ENCODE measurements at places on chromosomes 1 and 21.

GRCh38 chr1:208269338-208269666 is 25.1 kb upstream of the PLXNA2 start:
- DNase-seq = no peak

DNA sequence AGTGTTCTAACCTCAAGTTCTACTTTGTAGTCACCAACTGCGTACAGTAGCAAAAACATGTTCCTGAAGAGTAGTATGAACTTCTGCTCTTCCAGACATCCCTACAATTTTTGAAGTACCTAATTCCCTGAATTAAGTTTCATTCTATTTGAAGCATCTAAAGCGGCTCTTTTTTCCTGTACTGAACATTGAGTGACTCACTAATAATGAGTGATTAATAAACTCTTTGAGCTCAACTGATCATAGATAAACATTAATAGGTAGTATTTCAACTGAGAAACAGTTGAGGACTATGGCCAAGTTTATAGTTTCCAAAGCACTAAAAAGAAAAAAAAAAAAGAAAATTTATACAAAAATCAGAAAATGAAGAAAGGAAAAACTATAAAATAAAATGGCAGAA is 683.1 kb downstream of the LTN1 start:
- DNase-seq = no peak

DNA sequence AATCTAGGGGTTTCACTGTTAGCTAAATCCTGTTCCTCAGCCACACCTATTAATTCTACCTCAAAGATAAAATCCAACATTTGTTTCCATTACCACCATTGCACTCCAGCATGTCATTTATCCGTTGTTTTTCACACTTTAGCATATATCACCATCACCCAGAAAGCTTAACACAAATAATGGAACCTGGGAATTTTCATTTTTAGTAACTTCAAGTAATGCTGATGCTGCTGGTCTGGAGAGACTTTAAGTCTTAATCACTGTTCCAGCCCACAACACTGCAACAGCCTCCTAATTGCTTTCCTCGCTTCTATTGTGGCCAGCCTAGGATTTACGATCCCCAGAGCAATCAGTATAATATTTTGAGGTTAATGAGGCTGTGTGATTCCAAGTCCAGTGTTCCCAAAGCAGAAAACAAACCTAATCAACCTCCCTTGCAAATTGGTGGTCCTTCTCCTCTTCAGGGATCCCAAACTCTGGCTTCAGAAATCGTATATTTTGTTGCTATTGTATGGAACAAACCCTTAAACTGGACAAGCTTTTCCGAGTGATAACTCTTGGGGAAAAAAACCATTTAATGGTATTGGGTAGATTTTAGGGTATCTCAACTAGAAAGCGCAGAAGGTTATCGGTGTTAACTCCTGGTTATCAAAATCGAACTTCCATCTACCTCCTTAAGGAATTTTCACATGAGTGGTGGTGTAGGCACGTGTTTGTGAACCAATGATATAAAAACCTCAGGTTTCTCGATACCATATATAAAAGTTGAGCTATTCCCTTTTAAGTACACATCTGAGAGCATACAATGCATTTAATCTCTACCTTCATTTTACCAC is 50.0 kb upstream of the BOLA1 start:
- no peak for DNase-seq

DNA sequence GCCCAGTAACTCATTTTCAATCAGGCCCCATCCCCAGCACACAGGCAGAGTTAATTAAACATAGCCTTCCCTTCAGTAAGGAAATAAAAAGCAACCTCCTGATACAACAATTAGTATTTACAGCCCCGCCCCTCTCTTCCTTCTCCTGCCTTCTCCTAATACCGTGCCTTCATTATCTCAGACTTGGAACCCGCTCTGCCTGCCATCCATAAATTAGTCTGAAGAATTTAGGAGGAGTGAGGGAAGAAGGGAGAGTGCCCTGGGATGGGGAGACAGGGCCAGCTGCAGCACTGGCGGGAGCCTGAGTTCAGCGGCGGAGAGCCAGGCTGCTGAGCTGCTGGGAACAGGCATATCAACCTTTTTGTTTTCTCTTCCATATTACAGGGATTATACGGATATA is 172.8 kb downstream of the ACTL8 start:
- DNase-seq = no peak

- DNase-seq = no peak
Observed at GRCh38 chr1:28046716-28047115, 41.7 kb downstream of the EYA3 start.

DNA sequence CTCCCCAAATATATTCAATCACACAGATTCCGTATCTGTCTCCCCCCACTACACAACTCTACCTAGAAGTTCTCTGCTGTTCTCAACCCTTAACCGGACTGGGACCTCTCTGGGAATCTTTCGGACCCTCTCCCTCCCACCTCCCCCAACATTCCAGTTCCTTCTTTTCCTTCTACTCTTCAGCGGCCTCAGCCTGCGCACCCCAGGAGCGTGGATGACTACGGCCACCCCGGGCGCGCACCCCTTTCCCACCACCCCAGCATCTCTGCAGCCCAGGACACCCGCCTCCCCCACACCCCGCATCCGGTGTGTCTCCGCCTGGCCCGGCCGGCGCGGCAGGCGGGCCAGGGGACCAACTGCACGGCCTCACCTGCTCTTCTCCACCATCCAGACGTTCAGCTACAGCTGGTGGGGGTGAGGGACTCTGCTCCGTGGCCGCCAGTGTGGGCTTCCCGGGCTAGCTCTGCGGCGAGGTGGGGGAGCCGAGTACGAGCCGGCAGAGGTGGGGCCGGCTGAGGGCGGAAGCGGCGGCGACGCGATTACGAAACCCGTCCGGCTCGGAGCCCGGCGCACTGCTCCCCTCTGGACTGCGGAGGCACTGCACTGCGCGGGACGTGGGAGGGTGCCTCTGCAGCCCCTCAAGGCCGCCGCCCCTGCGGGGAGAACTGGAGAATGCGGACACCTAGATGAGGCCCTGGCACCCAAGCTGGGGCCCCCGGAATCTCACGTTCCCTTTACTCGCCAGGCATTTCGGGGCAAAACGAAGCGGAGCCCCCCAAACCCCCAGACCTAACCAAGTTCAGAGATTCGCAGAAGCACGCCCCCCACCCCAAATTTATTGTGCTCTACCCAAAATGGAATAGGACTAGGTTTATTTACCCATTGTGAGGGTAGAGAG is at the start of gene CDC42SE1:
CDC42SE1 (minus strand) TSS at position 514 of the 898 bp plus-strand sequence. CDS start 3,892 bp downstream, outside the sequence.
- peak; percentile 84 for DNase-seq

GRCh38 chr21:44425895-44426662 is 29.2 kb upstream of the LRRC3 start:
- no peak for DNase-seq

DNA sequence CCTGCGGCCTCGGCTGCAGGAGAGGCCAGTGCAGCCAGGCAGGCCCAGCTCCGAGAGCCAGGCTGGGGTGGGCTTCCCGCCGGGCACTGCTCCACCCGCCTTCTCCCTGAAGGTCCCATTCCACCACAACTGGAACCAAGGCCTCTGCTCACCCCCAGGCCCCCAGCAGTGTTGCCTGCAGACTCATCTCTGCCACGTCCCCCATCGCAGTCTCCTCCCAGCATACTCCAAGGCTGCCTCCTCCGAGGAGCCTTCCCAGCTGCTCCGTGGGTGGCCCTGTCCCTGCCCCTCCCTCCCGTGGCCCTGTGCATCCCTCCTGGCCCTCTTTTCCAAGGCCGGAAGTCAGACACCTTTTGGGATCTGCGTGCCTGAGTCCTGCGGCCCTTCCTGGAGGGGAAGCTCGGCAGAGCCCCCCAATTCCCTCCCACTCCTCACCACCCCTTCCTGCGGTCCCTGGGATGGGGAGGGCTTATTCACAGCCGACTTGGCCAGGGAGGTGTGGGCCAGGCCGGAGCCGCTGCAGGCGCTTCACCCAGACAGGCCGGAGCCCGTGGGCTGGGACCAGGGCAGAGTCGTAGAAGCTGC is 47.6 kb downstream of the SLX9 start:
- no peak for DNase-seq

- DNase-seq = no peak
Observed at GRCh38 chr1:89918794-89919155, 76.1 kb upstream of the ZNF326 start.

GRCh38 chr1:188429386-188429785 is 1600.6 kb downstream of the PLA2G4A start:
- no peak for DNase-seq

- no peak for DNase-seq
Observed at GRCh38 chr1:184405094-184405800, 18.4 kb downstream of the C1orf21 start.

- DNase-seq = no peak
Observed at GRCh38 chr1:30045304-30046090, 677.9 kb downstream of the MATN1 start.

DNA sequence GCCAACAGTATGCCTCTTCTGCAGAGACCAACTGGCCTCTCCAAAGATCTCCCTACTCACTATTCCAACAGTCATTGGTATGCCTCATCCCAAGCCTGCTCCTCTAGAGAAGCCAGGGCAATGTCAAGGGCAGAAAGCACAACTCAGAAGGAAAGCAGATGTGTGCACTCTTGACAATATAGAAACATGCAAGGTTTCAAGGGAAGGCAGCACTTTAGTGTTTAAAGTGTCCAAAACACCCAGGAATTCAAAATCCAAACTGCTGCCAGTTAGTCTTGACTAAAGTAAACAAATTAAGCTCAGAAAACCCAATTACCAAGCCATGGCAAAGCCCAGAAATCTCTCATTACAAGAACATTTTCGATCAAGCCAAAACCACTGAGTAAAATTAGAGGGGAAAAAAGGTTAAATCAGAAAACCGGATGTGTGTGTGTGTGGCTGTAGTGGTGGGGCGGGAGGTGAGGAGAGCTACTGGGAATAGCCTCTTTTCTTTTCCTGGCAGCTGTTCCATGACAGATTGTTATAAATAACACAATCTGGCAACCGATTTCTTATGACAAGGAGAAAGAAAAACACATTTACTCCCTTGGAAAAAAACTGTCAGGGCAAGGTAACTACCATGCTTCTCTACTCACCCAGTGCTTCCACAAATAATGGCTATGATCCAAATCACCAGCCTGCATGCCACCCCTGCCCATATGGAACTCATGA is 39.2 kb downstream of the EIF2B3 start:
- DNase-seq = no peak

DNA sequence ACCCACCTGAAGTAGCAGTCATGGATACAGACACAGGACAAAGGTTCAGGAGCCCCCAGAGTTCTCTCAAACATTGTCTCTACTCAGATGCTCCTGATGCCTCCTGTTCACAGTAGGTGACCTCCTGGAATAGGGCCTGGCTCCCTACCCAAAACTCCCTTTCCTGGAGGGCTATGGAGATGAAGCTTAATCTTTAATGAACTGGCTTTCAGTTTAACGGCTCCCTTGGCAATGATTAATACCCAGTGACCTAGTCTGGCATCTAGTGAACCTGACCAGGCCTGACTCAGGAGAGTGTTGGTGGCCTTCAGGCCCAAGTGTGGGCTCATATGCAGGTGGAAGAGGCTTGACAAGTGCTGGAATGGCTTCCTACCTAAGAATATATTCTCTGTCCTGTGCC is 65.2 kb upstream of the TRABD2B start:
- DNase-seq = no peak

- no peak for DNase-seq
Observed at GRCh38 chr21:44418108-44418875, 37.0 kb upstream of the LRRC3 start.

GRCh38 chr1:52239708-52240001 is 97.8 kb downstream of the ZFYVE9 start:
- peak; percentile 68 for DNase-seq

GRCh38 chr1:107293901-107294613 is 153.2 kb downstream of the NTNG1 start:
- DNase-seq = no peak

GRCh38 chr1:2388004-2388913 is 3.1 kb downstream of the MORN1 start:
- DNase-seq = no peak

GRCh38 chr1:226825037-226825745 is 45.2 kb upstream of the PSEN2 start:
- DNase-seq = no peak

DNA sequence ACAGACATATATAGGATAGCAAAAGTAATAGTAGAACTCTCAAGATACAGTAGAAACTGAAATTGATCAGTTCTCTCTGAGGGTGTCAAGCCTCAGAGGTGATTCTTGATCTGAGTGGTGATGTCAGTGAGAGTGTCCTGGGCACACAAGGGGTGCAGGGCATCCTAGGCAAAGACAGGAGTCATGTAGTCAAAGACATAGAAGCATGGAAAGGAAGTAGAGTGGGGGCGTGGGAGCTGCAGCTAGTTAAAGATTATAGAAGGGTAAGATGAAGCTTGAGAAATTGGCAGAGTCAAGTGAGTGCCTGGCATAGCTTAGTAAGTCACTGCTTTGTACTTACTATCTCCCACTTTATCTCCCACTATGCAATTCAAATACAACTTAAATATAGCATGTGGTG is 22.8 kb downstream of the CDC7 start:
- no peak for DNase-seq

- no peak for DNase-seq
Observed at GRCh38 chr1:46173361-46173856, 1.5 kb upstream of the TSPAN1 start.

- DNase-seq = no peak
Observed at GRCh38 chr1:46555826-46556619, 4.6 kb upstream of the KNCN start.

DNA sequence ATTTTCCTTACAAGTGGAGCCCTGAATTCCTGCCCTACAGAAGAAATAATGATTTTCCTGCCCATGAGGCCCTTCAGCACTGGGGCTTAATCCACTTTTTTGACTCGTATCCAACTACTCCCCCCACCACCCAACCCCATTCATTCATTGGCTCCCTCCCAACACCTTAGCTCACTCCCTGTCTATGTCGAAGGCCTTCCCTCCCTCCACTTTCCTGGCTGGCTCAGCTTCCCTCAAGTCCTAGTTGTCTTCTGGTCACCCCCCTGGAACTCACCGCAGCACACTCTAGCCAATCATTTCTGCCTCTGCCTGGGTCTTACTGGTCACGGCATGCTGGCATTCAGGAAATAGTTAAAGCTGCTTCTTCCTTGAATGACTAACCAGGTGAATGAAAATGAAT is 118.9 kb downstream of the PGBD5 start:
- no peak for DNase-seq

DNA sequence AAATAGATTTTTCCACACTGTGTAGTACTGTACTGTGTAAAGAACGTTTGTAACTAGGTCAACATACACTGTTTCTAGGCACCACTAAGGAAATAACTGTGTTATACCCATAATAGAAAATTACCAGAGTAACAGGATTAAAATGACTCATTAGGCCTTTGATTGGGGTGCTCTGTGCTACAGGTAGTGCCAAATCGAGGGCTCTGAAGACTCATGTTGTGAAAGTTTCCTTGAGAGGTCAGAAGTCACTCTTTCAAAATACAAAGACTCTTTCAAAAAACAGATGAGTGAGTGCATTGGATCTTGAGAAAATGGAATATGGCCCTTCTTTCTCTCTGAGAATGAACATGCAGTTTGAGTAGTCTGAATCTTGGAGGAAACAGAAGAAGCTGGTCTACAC is 143.0 kb downstream of the MRPL39 start:
- DNase-seq = no peak
